ENCODE measurements at places on chromosomes 16 and 17.

DNA sequence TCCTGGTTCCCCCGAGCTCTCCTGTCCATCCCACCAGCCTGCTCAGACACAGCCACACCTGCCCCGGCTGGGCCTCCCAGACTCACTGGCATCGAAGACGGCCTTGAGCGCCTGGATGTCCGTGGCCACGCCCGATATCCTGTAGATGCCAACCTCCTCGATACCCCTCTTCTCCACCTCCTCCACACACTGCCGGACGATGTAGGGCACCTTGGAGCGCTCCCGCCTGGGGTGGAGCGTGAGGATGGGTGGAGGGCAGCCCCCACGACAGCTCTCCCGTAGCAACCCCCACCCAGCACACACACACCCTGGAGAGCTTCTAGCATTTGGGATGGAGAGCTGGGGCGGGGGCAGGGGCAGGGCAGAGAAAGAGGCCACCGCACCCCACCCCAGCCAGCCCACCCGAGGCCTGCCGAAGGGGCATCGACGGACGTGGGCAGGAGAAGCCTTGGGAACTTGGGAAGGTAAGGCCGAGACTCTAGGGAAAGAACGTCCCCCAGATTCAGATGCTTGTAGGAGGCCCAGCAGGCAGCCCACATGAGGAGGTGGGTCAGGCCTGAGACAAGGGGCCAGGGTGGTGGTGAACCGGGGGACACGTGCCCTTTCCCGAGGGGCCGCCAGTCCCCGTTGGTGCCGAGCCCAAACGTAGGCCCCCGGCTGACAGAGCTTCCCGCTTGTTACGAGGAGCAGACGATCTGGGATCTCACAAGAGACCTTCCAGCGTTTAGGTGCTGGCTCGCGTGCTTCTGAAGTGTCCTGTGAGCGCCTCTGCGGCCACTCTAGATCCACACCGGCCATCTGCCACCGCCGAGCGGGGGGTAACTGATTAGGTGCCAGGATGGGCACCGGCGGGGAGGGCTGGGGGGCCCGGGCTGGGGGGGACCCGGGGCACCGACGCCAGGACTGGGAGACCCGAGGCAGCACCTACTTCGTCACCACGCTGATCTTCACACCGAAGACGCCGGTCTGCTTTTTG lies 15.1 kb downstream of the TIMM22 start:
- no peaks in the 10 kb centered on the region for H3K36me3 ChIP-seq
- H3K27ac ChIP-seq = no peak overlapping the region
- H3K4me3 ChIP-seq = no peak overlapping the region
- DNase-seq = no peak
- no peaks in the 10 kb centered on the region for H3K27me3 ChIP-seq

DNA sequence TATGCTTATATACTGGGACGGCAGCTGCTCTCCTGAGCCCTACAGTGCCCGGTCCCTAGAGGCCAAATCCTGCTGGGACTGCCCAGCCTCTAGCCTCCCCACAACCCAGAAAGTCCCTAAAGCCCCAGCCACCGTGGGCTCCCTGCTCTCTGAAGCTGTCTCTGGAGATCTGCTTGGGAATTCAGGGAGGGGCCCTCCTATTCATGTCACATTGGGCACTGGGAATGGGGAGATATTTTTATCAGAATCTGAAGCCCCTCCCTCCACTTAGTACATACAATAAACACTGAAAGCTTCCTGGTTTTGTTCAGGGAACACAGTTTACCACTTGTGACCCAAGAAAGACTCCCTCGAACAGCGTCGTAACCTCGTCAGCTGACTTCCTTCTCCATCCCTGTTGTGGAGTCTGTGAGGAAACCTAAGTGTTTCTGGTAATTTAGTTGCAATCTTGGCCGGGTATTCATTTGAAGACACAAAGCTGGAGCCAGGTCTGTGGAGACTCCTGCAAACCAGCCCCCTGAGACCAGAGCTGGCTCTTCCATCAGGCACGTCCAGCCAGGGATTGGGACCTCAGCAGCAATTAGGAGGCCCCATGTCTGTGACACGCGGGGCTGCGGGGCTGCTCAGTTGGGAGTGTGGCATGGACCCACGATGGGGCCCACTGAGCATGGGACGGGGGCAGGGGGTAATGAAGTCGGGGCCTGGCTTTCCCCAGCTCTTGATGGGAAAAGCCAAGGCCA lies 38.5 kb downstream of the PGS1 start:
- no peak for DNase-seq
- H3K27me3 ChIP-seq = no peaks in the 10 kb centered on the region
- H3K27ac ChIP-seq = peak overlapping the region; percentile 45
- H3K4me1 ChIP-seq = peaks cover 52% of the 10 kb centered on the region

DNA sequence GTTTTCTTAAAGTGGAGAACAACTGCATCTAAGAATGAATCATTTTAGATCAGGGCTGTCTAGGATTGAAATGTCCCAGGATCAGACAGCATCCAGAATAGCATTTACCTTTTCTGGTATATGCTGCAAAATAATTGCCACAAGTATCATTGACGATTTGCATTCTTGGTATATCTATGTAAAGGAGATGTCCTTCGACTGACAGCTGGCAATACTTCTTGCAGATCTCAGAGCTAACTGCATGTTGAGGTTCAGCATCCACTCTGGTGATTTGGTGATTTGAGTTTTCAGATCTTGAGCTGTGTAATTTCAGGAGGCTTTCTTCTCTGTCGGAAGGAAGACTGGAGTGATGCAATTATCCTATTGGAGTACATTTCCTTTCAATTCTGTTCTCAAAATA lies 78.1 kb upstream of the CPHXL start:
- no peak overlapping the region for H3K27ac ChIP-seq
- DNase-seq = no peak
- no peaks in the 10 kb centered on the region for H3K27me3 ChIP-seq
- H3K4me1 ChIP-seq = no peaks in the 10 kb centered on the region
- no peak overlapping the region for H3K4me3 ChIP-seq

- no peak overlapping the region for H3K27ac ChIP-seq
- H3K4me1 ChIP-seq = no peaks in the 10 kb centered on the region
- H3K36me3 ChIP-seq = no peaks in the 10 kb centered on the region
- no peak for DNase-seq
- no peaks in the 10 kb centered on the region for H3K27me3 ChIP-seq
- H3K4me3 ChIP-seq = no peak overlapping the region
Observed at GRCh38 chr17:39562976-39563375, 44.7 kb downstream of the NEUROD2 start.

GRCh38 chr16:14105760-14106375 lies 34.7 kb downstream of the MRTFB start:
- H3K4me3 ChIP-seq = no peak overlapping the region
- no peaks in the 10 kb centered on the region for H3K4me1 ChIP-seq
- no peaks in the 10 kb centered on the region for H3K27me3 ChIP-seq
- no peaks in the 10 kb centered on the region for H3K36me3 ChIP-seq
- no peak overlapping the region for H3K27ac ChIP-seq

DNA sequence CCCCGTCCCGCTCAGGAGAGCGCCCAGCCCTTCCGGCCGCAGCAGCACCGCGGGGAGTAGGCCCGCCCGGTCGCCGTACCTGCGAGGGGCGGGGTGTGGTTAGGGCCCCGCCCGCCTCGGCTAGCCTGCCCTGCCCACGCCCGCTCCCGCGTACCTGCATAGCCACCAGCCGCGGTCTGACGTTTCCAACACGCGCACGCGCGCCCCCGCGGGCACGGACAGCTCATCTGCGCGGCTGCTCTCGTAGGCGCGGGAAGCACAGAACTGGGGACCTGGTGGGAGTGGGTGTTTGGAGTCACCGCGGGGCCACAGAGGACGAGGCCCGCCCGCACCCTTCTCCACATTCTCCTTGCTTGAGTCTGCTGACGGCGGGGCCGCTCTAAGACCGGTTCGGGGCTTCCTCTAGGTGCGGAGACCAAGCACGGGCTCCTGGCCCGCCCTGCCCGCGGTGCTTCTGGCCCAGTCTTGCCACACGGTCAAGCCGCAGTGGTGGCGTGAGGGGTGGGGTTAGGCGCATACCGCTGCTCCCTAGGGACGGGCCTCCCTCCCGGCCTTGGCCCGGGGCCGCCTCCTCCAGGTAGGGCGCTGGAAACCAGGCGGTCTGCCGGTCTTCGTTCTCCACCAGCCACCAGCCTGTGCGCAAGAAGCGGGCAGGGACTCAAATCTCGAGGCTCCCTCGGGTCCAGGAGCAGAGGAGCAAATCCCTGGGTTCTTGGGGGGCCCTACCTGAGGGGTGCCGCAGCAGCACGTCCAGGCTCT lies 1.8 kb downstream of the NOXO1 start:
- H3K36me3 ChIP-seq = no peaks in the 10 kb centered on the region
- no peak overlapping the region for H3K4me3 ChIP-seq
- no peak for DNase-seq
- H3K4me1 ChIP-seq = peaks cover 32% of the 10 kb centered on the region

DNA sequence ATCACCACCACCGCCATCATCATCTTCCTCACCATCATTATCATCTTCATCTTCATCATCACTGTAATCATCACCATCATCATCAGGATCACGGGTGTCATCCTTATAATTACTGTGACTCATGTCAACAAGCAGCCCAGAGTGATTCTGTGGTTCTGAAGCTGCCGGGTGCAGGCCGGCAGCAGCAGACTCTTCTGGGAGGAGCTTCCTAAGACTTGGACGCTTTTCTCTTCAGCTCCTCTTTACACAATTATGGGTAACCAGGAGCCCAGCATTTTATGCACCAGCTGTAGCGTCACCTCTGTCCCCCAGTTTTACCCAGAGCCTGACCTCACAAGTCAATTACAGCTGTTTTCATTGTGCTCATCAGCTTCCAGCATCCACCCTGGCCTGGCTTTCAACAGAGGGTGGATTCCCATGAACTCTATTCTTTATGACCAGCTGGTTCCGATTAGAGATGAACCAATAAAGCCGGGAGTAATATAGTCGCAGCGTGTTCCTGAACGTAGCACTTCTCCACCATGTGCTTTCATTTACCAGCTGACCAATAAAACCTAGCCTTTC lies 275.8 kb downstream of the FOXL1 start:
- DNase-seq = no peak
- no peak overlapping the region for H3K4me3 ChIP-seq
- H3K36me3 ChIP-seq = no peaks in the 10 kb centered on the region
- H3K27ac ChIP-seq = no peak overlapping the region
- no peaks in the 10 kb centered on the region for H3K27me3 ChIP-seq

DNA sequence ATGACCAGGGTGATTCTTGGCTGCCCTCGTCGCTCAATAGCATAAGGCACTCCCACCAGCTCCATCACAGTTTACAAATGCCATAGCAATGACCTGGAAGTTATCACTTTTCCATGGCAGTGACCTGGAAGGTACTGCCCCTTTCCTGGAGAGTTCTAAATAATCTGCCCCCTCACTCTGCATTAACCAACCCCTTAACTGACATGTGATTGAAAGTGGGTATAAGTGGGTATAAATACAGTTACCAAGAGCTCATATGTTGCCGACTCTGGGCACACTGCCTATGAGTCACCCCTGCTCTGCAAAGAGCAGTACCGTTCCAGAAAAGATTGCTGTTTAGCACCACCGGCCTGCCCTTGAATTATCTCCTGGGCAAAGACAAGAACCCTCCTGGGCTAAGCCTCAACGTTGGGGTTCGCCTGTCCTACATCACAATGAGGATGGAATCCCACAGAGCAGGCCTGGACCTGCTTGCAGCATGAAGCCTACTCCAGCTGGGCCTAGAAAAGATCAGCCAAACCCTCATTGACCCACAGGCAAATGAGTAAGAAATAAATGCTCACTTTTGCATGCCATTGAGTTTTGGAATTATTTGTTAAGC lies 95.2 kb upstream of the SEC14L1 start:
- no peaks in the 10 kb centered on the region for H3K4me1 ChIP-seq
- no peaks in the 10 kb centered on the region for H3K36me3 ChIP-seq
- DNase-seq = no peak
- no peak overlapping the region for H3K27ac ChIP-seq
- H3K27me3 ChIP-seq = peaks cover 14% of the 10 kb centered on the region
- no peak overlapping the region for H3K4me3 ChIP-seq
